Epithelial cell of proximal tubule (primary cell): ENCODE measurements at places on chromosomes 13 and 19. TPM values are rescaled to one million over a fixed set of nuclear protein-coding genes. Genes with fewer than 3 reads are reported as not detected.

The ADGRE1 gene
- total RNA-seq = not detected in 2 replicates

The C19orf18 gene
- total RNA-seq = not detected in 2 replicates

The FGF14 gene
- 0.06 TPM in 1 of 2 replicates, not detected in the other for total RNA-seq

The PROZ gene
- total RNA-seq = not detected in 2 replicates

The CGB3 gene
- not detected in 2 replicates for total RNA-seq

The FAM216B gene
- not detected in 2 replicates for total RNA-seq

The TMIGD2 gene
- not detected in 2 replicates for total RNA-seq
